NCI-H146 (cell line): ENCODE measurements at places on chromosomes 2 and 18.

GRCh38 chr2:92072461-92073035 lies 2798.7 kb upstream of the TEKT4 start:
- no peak for DNase-seq

DNA sequence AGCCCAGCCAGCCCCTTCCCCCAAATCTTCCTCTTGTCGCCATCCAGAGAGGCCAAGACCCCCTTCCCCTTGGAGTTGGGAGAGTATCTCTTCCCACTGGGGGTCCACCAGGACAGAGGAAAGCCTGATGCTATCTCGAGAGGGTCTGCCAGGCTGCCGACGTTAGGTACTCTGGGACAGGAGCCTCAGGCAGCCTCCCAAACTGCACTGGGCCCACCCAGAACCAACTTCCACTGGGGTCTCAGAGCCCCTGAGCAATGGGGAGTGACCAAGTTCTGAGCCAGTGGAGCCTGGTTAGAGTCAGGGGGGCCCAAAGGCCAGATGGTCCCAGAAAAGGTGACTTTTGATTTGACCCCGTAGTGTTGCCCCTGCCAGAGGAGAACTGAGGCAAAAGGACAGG lies 189.1 kb downstream of the INHBB start:
- no peak for DNase-seq

- DNase-seq: no peak
Observed at GRCh38 chr2:197297266-197297665, 13.3 kb downstream of the ANKRD44 start.

- no peak for DNase-seq
Observed at GRCh38 chr18:27349284-27349882, 164.3 kb upstream of the CHST9 start.

- DNase-seq: no peak
Observed at GRCh38 chr2:232800166-232800565, 23.8 kb upstream of the KCNJ13 start.

DNA sequence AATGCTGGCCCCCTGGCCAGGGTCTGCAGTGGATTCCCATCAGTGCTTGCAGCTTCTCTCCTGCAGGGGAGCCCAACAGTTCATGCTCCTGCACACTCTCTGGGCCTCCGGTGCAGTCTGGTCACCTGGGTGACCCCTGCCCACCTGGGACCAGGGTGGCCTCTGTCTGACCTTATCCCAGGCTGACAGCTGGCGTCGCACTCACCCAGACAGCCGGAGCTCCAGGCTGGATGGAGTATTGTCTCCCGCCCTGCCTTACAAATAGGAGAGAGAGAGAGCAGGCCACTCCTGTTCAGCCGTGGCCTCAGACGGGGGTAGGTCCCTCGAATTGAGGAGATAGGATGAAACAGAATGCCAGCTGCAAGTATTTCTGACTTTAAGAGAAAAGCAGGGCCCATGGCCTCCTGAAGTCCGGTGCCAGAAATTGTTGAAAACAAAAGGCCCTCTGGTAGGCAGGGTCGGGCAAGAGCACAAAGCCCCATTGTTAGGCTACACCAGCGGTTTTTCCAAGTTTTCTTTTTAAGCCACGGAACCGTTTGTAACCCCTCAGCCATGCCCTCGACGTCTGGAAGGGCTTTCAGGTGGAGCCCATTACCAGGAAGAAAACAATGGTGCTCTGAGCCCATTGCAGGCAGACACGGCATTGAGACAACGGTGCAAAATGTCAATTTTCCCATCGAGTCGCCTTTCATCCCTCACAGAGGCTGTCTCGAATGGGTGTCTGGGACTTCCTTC lies 258.4 kb downstream of the BCL11A start:
- DNase-seq: no peak

GRCh38 chr18:53756610-53756972 lies 467.9 kb downstream of the MBD2 start:
- DNase-seq: no peak

- no peak for DNase-seq
Observed at GRCh38 chr2:43537137-43537536, 58.7 kb downstream of the THADA start.

- no peak for DNase-seq
Observed at GRCh38 chr2:23271230-23271629, 113.7 kb upstream of the KLHL29 start.

- DNase-seq: no peak
Observed at GRCh38 chr18:48292229-48292628, 117.0 kb downstream of the ZBTB7C start.

DNA sequence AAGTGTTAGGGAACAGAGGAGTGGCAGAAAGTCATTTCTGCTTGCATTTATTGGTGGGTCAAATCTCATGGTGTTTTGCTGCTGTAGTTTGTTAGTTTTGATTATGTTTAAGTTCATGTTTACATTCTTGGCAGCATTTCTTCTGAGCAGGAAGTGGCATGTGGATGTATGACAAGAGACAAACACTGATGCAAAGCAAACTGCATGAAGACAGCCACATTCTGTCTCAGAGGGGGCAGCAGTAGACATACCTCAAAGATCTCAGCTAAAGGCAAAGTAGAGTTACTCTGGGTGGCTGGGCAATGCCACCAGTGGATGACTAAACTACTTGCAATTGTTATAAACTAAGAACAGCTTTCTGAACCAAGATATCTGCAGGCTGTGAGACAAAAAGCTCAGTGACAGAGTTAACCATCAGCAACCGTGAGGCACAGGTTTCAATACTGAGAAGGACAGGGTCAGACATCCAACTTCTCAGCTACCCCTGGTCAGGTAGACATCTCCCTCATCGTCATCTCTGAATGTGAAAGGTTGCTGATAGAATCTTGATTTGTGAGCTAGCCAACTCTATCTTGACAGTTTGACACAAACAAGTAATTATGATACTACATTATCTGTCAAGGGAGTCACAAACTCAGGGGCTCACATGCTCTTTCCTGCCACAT lies 16.4 kb downstream of the GALNT3 start:
- DNase-seq: no peak

DNA sequence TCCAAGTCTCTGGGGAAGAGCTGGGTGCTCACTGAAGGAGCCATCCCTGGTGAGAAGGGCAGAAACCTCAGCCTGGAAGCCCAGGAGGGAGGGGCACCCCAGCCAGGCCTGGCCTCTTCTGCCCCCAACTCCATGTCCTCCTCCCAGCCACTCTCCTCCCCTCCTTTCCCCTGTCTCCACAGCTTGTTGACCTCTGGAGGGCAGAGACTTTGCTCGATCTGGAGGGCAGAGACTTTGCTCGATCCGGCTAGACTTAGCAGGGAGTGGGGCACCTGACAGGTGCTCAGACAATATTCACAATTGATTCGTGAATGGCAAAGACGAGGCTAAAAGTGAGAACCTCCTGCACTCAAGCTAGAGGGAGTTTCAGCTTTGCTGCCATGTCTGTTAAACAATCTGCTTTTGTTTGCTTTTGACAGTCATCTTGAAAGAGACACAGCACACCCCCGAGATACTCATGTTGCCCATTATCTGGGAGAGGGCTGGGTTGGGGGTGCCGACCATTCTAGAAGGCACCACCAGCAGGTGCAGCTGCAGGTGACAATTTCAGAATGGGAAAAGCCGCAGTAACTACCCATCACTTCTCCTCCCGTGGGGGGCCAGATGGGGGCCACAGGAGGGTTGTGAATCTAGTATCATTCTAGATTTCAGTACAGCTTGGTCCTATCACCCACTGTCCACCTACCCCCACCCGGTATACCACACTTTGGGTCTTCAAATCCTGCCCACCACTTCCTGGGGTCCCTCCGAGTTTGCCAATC lies 54.8 kb downstream of the DNMT3A start:
- no peak for DNase-seq

- DNase-seq: no peak
Observed at GRCh38 chr2:233793465-233794127, 15.5 kb downstream of the MROH2A start.

- DNase-seq: no peak
Observed at GRCh38 chr2:134689315-134689714, 29.5 kb downstream of the TMEM163 start.

- DNase-seq: no peak
Observed at GRCh38 chr2:105102963-105103421, 65.1 kb downstream of the MRPS9 start.

DNA sequence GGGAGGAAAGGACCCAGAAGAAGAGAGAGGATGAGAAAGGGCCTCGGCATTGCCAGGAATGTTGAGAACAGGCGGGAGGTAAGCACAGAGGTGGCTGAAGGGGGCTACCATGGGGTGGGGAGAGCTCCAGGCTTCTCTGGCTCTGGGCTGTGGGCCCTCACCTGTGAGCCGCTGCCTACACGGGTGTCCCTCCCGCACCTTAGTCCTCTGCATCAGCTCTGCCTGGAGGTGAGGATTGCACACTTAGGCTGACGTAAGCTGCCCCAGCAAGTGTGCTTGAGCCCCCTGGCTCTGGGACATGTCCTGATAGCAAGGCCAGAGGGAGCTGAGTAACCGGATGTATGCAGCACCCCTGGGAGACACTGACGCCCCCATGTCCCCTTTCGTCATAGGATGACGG lies 33.9 kb downstream of the TMEM18 start:
- no peak for DNase-seq

- DNase-seq: no peak
Observed at GRCh38 chr18:79422022-79422782, 26.5 kb downstream of the NFATC1 start.

DNA sequence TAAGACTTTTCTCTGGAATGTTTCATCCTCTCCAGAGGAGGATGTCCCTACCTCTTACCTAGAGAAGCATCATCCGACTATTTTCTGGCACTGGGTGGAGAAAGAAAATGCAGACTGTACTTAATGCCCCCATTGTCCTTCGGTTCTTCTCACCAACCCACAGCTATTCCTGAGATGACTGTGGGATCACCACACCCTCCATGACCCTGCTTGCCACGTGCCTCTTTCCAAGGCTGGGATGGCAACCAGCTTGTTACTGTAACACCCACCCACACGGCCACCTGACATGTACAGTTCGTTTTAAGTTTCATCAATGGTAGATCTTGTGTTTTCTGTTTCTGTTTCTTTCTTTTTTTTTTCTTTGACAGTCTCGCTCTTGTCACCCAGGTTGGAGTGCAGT lies 365.2 kb downstream of the FBXO15 start:
- DNase-seq: no peak

DNA sequence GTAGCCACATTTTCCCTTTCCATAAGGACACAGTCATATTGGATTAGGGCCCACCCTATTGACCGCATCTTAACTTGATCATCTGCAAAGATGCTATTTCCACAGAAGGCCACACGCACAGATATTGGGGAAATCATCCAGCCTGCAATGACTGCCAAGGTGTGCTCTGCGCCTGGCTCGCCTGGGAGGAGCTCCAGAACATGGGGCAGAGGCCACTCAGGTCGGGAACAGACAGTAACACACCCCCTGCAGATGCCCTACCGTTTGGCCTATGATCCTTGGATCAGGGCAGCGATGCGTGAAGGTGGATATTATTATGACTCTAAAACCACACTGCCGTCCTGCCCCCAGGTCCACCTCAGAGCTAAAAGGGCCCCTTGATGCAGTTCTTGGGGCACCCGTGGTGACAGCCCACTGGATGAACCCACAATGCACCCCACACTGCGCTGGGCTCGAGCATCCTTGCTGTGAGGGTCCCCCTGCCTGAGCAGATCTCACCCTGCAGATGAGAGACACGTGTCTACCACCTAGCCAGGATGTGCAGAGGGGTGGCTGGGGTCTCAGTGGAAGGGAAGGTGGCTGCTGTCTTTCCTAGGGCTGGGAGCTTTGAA lies 72.9 kb upstream of the ZNF516 start:
- DNase-seq: no peak

DNA sequence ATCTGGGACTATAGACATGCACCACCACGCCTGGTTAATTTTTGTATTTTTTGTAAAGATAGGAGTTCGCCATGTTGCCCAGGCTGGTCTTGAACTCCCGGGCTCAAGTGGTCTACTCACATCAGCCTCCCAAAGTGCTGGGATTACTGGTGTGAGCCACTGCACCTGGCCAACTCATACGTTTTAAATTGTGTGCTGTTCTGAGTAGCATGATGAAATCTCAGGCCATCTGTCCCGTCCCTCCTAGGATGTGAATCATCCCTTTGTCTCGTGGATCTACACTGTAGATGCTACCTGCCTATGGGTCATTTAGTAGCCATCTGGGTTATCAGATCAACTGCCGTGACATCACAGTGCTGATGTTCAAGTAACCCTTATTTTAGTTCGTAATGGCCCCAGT lies 38.5 kb upstream of the RMP24 start:
- peak; percentile 45 for DNase-seq

- DNase-seq: no peak
Observed at GRCh38 chr2:230224458-230224857, 1.1 kb upstream of the SP140 start.

- DNase-seq: no peak
Observed at GRCh38 chr2:217792626-217793527, 209.9 kb downstream of the TNS1 start.

- DNase-seq: no peak
Observed at GRCh38 chr2:174630107-174630506, 32.5 kb upstream of the WIPF1 start.

- DNase-seq: no peak
Observed at GRCh38 chr18:48801728-48802542, 148.8 kb downstream of the SMAD7 start.

DNA sequence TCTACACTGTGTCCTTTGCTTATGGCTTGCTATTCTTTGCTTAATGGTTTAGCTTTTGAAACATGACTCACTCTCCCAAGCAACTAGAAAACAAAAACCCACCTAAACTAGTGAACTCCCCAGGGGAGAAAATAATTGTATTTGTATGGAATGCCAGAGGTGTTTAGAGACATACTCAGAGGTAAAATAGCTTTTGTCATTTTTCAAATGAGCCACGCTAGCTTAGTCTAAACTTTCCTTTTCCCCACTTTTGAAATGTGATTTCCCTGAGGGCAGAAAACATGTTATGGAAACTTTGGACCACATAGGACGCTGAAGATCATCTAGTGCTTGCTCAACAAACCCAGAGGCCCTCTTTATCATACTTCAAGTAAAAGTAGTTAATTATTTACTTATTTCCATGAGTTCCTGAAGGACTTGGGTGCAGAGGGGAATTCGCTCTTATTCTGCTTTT lies 16.5 kb upstream of the CYTIP start:
- no peak for DNase-seq

- no peak for DNase-seq
Observed at GRCh38 chr2:161152302-161152701, 7.9 kb upstream of the TANK start.

DNA sequence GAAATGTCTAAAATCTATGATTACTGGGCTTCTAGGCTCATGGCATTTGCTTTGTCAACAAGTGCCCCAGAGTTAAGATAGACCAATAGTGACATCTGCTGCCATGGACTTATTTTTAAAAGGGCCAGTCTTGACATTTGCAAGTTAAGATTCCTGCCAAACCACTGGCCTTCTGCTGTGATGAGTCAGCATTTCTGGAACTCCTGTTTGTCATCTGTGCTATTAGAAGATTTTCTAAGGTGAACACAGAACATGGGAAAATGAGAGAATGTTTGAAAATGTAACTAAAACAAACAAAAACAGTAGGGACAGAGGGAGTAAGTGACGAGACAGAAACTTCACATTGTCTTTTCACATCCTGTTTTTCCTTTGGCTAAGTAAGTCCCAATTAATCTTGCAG lies 93.7 kb upstream of the WDR75 start:
- DNase-seq: no peak

DNA sequence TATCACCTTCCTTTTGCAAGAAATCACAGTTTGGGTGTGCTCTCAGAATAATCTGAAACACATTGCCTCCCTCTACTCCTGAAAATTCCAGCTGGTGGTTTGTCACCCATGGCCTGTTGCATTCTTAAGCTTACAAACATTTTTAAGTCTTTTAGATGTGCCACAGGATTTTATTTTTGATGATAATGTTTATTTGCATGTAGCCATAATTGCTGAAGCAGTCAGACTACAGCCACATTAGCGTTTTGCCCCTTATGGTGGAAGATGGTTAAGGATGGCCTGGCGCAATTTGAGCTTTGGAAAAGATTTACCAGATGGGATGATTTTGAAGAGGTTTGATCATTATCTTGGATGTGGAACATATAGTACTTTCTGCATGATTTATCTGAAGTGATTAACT lies 439.5 kb downstream of the MEIS1 start:
- DNase-seq: no peak
